ENCODE measurements at places on chromosomes 2 and 18. TPM values are rescaled to one million over a fixed set of nuclear protein-coding genes. Genes with fewer than 3 reads are reported as not detected.
A peak's percentile ranks its signal among the peaks of the same experiment; 100 is the strongest.

DLX2 gene
- total RNA-seq: 0.16 TPM

TYW5 gene
- total RNA-seq: 11.2 TPM

OBSL1 gene
- total RNA-seq: not detected

PROKR1 gene
- total RNA-seq: not detected

MOCOS gene
- total RNA-seq: not detected

GRCh38 chr2:46327627-46328026, 30.4 kb downstream of the EPAS1 start:
- no peak for DNase-seq
- no peak overlapping the region for H3K4me3 ChIP-seq
- no peaks in the 10 kb centered on the region for H3K27me3 ChIP-seq
- no peak overlapping the region for H3K27ac ChIP-seq

DNA sequence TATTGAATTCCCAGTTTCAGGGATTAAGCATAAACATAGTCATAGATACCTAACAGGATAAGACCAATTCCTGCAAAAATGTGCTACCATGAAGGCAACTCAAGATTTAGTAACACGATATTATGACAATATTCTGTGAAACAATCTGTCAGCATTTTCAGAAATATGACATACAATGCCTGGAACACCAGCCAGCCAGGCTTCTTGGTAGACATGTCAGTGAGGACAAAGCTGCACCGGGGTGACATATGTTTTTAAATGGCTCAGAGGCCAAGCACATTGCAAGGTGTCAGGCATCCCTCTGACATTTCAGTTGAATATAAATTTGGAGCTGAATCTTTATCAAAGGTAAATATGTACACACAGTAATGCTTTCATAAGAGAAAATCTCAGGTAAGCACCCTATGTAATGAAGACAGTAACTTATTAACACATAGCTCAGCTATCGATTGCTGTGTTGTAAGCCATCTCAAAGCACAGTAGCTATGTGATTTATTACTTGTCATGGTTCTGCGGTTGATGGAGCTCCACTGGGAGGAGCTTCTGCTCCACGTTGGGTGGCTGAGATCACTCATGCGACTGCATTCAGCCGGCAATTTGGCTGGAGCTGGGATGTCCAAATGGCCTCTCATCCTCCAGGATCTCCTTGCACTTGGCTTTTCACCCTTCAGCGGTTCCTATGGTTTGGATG, 31.9 kb upstream of the EML6 start:
- no peak overlapping the region for H3K4me3 ChIP-seq
- no peak for DNase-seq
- no peaks in the 10 kb centered on the region for H3K36me3 ChIP-seq
- no peak overlapping the region for H3K27ac ChIP-seq
- H3K27me3 ChIP-seq: no peaks in the 10 kb centered on the region
- H3K4me1 ChIP-seq: no peaks in the 10 kb centered on the region

DNA sequence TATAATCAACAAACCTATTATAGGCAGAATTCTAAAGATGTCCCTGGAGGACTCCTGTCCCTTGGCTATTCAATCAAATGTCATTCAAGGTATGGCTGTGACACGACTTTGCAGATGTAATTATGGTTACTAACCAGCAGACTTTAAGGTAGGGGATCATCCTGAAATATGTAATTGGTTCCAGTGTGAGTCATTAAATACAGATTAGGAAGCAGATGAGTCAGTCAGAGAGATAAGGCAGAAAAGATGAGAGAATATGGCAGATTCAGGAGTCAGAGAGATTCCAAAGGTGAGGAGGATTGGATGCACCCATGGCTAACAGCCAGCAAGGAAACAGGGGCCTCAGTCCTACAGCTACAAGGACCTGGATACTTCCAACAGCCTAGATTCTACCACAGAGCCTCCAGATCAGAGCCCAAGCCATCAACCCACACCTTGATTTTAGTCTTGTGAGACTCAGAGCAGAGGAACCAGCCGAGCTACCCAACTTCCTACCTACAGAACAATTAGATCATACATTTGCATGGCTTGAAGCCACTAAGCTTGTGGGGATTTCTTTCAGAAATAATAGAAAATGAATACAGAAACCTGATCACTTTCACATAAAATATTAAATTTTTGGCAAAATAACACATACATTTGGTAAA, 11.2 kb upstream of the PROM2 start:
- no peaks in the 10 kb centered on the region for H3K4me1 ChIP-seq
- DNase-seq: no peak
- H3K4me3 ChIP-seq: no peak overlapping the region
- no peaks in the 10 kb centered on the region for H3K36me3 ChIP-seq

DNA sequence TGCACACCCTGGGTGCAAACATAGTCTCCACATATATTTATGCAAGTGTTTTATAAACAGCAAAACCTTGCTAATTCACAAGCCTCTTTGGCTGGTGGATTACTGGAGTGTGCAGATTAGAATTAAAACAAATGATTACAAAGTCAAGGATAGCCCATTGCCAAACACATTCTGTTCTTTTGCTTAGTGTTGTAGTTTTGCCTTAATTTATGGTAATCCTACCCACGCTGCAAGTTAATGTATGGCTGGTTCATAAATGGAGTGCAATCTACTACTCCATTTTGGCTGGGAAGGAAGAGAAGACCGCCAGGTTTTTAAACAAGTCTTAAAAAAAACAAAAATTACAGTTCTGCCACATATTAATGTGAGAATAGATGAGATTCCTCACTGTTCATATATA, 883.1 kb upstream of the KLHL29 start:
- H3K27ac ChIP-seq: no peak overlapping the region
- H3K4me1 ChIP-seq: no peaks in the 10 kb centered on the region
- no peaks in the 10 kb centered on the region for H3K27me3 ChIP-seq
- DNase-seq: no peak
- H3K36me3 ChIP-seq: no peaks in the 10 kb centered on the region
- H3K4me3 ChIP-seq: no peak overlapping the region

GRCh38 chr2:233470839-233471238, 95.7 kb downstream of the USP40 start:
- no peak for DNase-seq
- H3K27ac ChIP-seq: no peak overlapping the region
- H3K4me1 ChIP-seq: no peaks in the 10 kb centered on the region
- H3K27me3 ChIP-seq: no peaks in the 10 kb centered on the region

DNA sequence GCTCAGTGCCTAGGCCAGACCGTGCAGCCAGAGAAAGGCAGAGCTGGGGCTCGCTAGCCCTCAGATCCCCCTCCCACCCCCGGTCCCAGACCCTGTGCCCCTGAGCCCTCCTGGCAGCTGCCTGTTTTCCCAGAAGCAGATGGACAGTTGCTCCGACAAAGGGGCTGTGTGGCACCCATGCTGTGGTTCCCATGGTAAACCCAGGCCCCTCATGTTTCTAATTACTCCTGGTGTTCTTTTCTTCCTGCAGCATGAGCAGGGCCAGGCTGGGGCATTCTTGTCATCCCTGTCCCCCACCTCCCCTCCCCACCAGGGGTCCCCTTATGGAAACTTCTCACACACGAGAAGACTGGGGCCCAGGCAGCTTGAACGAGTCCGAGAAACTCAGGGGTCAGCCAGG, 269.6 kb downstream of the HAUS1 start:
- no peaks in the 10 kb centered on the region for H3K4me1 ChIP-seq
- H3K4me3 ChIP-seq: no peak overlapping the region
- no peak overlapping the region for H3K27ac ChIP-seq
- H3K27me3 ChIP-seq: no peaks in the 10 kb centered on the region

GRCh38 chr18:12239431-12239830, 14.7 kb upstream of the CIDEA start:
- no peaks in the 10 kb centered on the region for H3K27me3 ChIP-seq
- H3K4me3 ChIP-seq: no peak overlapping the region
- H3K27ac ChIP-seq: no peak overlapping the region
- no peaks in the 10 kb centered on the region for H3K36me3 ChIP-seq

- DNase-seq: peak; percentile 1
- no peaks in the 10 kb centered on the region for H3K36me3 ChIP-seq
- H3K27me3 ChIP-seq: no peaks in the 10 kb centered on the region
- no peak overlapping the region for H3K27ac ChIP-seq
Measured at GRCh38 chr2:167293172-167293781, 405.0 kb downstream of the XIRP2 start.

DNA sequence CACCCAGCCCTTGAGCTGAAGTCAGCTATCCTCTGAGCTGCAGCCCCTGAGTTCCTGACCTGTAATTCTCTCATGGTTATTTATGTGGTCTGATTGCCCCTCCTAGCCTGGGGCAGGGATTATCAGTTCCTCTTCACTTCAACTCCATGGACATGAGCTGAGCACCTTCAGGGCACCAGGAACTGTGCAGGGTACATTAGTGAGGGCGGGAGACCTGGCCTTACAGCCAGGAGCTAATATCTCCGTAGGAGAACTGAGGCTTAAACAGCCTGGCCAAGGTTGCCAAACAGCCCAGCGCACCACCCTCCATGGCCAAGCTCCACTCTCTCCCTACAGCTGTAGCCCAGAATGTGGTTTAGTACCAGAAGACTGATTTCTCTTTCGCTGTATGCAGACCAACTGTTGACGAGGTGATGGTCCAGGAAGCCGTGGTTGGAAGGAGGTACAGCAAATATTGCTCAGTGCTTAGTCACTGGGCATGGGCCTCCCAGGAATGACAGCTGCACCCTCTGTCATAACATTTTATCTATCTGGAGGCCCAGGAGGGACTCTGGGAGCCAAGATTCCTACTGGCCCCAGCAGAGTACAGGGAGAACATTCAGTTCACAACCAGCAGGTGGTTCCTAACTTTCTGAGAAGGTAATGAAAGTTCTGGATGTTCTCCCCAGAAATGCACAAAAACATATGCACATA, 228.7 kb upstream of the SIX2 start:
- H3K4me3 ChIP-seq: no peak overlapping the region
- H3K36me3 ChIP-seq: no peaks in the 10 kb centered on the region
- no peak overlapping the region for H3K27ac ChIP-seq
- H3K4me1 ChIP-seq: no peaks in the 10 kb centered on the region

DNA sequence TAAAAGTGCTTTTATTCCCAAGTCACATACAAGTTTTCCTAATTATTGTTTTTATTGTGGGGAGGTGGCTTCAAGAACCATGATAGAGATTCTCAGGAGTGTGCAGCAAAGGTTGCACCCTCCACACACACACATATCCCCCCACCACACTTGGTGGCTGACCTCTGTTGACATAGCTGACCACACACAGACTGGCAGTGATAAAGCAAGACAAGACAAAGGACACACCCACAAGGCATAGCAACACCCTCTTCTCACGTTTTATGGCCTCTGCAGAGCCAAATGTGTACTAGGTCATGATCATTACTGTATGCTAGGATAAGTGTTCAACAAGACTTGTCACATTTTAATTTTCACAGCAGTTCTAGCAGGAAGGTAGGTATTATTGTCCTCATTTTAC, 143.0 kb upstream of the EPC2 start:
- H3K4me3 ChIP-seq: no peak overlapping the region
- H3K36me3 ChIP-seq: no peaks in the 10 kb centered on the region
- H3K4me1 ChIP-seq: no peaks in the 10 kb centered on the region
- H3K27ac ChIP-seq: no peak overlapping the region
- no peak for DNase-seq

DNA sequence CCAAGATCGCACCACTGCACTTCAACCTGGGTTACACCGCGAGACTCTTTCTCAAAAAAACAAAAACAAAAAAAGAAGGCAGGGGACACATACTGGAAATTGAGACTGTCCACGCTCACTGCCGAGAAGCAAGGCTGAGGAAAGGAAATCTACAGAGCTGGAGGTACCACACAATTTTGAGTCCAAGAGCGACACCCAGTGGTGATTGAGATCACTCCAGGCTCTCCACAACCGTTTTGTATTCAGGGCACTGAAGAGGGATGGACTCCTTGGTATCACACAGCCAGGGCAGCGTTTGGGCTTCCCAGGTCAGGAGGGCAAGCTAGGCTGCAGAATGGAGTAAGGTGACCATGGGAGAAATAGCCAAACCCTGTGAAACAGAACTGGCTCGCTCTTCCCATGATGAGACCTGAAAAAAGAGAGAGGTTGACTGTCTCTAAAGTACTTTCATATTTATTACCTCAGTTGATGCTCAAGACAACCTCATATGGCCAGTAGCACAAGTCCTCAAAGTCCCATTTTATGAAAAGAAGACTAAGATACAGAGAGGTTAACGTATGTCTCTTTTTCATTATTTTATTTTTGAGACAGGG, 74.5 kb upstream of the YPEL5 start:
- peak; percentile 24 for DNase-seq
- H3K27me3 ChIP-seq: no peaks in the 10 kb centered on the region
- no peak overlapping the region for H3K27ac ChIP-seq

GRCh38 chr2:203815541-203815898, 52.1 kb upstream of the CTLA4 start:
- H3K27ac ChIP-seq: no peak overlapping the region
- no peaks in the 10 kb centered on the region for H3K36me3 ChIP-seq
- peaks cover 23% of the 10 kb centered on the region for H3K4me1 ChIP-seq
- no peak for DNase-seq
- no peaks in the 10 kb centered on the region for H3K27me3 ChIP-seq
- no peak overlapping the region for H3K4me3 ChIP-seq

DNA sequence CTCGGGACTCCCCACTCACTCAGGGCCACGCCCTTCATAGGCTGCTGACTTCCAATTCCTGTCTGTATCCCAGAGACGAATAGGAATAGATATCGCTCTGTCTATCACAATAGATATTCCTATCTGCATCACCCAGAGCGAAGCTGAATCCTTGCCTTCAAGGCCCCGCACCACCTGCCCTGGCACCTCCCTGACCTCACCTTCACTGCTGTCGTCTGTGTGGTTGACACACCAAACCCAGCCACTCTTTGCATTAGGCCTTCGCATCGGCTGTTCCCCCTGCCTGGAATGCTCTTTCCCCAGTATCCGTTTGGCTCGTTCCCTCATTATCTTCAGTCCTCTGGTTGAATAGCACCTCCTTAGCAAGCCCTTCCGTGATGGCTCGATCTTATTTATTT, 43.5 kb downstream of the ATOH8 start:
- H3K4me1 ChIP-seq: no peaks in the 10 kb centered on the region
- H3K27ac ChIP-seq: no peak overlapping the region
- no peak for DNase-seq
- H3K36me3 ChIP-seq: no peaks in the 10 kb centered on the region
- no peaks in the 10 kb centered on the region for H3K27me3 ChIP-seq

DNA sequence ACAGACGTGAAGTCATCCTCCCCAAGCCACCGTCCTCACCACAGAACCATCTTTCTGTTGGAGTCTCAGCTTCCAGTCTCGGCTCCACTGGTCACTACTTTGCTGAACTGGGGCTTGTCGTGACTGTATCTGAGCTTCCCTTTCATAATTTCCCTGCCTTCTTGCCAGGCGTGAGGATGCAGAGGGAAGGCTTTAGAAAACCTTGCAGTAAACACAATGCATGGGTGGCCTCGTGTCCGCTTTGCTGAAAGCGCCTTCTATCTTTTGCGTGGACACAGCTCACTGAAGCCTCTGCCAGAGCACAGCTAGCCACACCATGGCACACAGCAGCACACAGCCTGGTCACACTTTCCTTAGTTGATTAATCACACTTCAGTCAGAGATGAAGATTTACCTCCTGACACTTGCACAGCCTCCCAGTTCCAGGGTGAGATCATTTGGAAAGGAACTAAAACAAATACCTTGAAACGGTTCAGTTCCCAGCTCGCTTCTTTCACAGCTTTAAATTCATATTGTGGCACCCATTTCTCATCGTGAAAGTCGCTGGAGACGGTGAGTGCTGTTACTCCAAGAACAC, 2.8 kb upstream of the GPR45 start:
- no peaks in the 10 kb centered on the region for H3K27me3 ChIP-seq
- H3K4me3 ChIP-seq: no peak overlapping the region
- no peak for DNase-seq
- H3K36me3 ChIP-seq: no peaks in the 10 kb centered on the region
